ENCODE measurements at places on chromosomes 1 and 21. TPM values are rescaled to one million over a fixed set of nuclear protein-coding genes. Genes with fewer than 3 reads are reported as not detected.

- no peak for DNase-seq
Observed at GRCh38 chr1:1605724-1606123, 5.8 kb upstream of the FNDC10 start.

The KCNJ15 gene
- not detected for total RNA-seq

The OR2L3 gene
- 0.27 TPM for total RNA-seq

DNA sequence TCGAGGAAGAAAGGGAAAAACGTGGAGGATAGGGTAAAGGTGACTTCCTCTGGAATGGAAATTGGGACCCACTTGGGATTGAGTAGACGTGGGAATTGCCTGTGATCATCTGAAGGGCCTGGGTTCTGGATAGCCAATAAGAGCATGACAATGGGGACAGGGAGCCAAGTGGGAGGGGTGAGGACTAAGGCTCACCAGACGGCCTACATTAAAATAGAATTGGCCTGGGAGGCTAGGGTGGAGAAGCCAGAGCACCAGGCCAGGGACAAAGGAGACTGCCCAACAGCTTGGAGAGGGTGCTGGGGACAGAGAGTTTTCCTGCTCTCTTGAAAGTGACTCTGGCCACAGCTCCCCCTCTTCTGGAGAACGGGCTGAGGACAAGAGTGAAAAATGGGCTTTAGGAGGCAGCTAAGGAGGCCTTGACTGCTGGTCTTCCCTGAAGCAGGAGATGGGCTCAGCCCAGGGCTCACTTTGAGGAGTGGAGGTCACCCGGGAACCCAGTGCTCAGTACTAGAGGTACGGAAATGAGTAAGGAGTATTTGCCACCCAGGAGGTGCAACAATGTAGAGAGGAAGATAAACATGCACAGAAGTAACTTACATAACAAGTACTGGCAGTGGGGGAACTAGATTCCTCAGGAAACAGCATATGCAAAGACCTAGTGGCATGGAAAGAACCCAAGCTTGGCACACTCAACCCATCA lies 18.8 kb downstream of the INKA2 start:
- DNase-seq, result no peak

The FAM151A gene
- not detected for total RNA-seq

DNA sequence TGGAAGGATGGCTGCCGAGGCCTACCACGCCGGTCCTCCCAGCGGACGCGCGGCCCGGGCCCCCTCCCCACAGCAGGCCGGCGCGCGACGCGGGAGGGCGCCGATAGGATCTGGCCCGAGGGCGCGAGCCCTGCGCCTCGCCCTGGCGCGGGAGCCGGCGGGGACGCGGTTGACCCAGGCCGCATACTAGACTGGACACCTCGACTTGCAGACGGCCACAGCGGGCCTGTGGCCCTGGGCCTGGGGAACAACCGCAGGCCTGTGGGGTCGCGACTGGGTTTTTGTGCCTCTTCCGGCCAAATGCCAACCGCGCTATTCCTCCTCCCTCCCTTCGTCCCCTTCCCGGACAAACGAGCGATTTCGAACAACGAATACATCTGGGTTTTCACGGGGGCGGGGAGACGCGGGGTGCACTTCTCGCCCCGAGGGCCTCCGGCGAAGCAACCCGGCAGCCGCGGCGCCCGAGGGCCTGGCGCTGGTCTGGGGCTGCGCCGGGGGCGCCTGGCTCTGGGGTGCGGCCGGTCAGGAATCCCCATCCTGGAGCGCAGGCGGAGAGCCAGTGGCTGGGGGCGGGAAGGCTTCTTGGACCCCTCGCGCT lies 2.4 kb downstream of the NHLH2 start:
- DNase-seq, result no peak

DNA sequence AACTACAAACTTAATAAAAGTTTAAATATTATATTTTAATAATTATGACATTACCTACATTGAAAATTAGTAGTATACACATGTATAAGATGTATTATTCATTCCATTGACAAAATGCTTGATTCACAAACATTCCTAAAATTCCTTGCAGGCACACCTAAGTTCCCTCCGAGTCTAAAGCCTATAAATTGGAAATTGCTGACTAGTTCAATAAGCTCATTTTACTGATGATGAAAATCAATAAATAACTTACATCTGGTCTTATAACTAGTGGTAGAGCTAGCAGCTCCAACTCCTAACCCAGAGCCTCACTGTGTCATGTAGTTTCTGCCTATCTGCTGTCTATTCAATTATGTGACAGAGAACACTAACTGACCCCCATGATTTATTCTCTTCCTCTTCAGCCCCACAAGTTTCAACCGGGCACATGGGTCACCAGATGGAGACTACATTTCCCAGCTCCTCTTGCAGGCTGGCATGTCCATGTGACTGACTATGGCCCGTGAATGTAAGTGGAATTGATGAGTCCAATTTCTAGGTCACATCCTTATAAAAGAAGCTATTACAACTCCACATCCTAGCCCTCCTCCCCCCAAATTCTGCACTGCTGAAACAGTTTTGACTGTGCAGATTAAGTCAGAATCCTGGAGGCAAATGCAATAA lies 29.6 kb upstream of the LRRC8D start:
- no peak for DNase-seq

- no peak for DNase-seq
Observed at GRCh38 chr1:53410100-53410541, 49.1 kb upstream of the DMRTB1 start.

DNA sequence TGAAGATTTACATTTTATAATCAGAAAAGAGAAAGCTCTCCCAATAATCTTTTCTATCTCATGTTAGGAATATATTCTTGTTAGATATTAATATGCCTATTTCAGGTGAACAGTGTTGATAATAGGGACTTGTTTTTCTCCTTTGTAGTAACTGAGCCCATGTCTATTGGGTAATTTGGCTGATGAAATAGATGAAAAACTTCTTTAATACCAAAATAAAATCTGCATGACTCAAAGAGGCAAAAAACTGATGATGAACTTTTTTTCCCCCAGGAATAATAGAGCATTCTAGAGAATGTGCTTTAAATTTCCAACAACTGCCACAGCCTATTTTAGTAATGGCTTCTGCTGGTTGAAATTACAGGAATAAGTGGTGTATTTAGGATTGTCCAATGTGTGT lies 178.9 kb upstream of the GREM2 start:
- DNase-seq, result no peak

DNA sequence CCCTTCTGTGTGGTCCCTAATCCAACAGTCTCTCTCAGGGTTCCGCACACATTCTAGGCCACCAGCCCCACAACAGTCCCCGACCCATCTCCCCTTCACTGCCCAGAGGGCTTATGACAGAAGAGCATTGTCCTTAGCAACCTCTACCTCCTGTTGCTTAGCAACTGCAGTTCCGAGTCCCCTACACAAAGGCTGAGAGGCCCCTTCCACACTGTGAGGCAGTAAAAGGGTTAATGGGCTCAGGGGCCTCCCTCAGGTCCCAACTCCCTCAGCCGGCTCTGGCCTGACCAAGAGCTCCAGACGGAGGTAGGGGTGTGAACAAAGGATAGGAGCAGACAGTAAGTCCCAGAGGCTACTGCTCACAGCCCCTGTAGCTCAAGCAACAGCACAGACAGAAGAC lies 4.3 kb downstream of the IGSF9 start:
- DNase-seq, result no peak

DNA sequence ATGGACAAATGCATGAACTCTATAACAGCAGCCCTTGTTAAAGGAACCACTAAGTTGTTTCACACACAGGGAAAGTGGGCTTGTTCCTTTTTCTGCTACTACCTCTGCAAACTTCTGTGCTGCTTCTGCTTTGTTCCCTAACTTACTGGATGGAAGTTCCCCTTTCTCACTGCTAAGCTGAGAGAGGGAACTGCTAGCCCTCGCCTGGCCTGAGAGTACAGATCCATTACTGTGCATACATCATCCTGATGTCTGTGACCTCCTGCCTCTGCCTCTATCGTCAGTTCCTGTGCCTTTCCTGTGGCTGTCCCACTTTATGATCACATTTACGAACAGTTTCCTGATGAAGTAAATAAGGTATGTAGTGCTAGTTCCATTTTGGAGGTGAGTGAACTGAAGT lies 3.5 kb downstream of the GNAT2 start:
- DNase-seq, result no peak

The OLIG2 gene
- not detected for total RNA-seq

- DNase-seq, result no peak
Observed at GRCh38 chr1:50268049-50268448, 155.2 kb downstream of the DMRTA2 start.

- DNase-seq, result no peak
Observed at GRCh38 chr1:79128722-79129121, 122.2 kb upstream of the ADGRL4 start.

The GCSAML gene
- not detected for total RNA-seq

The GIPC2 gene
- total RNA-seq, result 0.52 TPM

GRCh38 chr1:221851336-221851735 lies 109.4 kb upstream of the DUSP10 start:
- no peak for DNase-seq

The FCRL1 gene
- total RNA-seq, result 13.2 TPM

DNA sequence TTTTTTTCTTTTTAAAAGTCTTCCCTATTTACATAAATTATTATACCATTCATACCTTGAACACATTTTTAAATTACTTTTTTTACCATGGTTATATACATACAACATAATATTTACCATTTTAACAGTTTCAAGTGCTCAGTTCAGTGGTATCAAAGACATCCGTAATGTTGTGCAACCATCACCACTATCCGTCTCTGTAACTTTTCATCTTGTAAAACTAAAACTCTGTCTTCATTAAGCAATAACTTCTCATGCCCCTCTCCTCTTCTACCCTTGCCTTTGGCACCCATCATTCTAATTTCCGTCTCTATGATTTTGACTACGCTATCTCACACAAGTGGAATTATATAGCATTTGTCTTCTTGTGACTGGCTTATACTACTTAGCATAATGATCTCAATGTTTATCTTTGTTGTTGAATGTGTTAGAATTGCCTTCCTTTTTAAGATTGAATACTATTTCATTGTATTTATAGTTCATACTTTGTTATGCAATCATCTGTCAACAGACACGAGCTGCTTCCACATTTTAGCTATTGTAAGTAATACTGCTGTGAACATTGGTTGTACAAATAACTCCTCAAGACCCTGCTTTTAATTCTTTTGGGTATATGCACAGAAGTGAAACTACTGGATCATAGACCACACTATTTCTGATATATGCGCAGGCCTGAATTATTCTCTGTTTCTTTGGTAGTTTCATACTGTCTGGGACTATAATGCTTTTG lies 689.5 kb upstream of the NCAM2 start:
- DNase-seq, result no peak

The OR6N2 gene
- not detected for total RNA-seq

The ANGPTL3 gene
- not detected for total RNA-seq

DNA sequence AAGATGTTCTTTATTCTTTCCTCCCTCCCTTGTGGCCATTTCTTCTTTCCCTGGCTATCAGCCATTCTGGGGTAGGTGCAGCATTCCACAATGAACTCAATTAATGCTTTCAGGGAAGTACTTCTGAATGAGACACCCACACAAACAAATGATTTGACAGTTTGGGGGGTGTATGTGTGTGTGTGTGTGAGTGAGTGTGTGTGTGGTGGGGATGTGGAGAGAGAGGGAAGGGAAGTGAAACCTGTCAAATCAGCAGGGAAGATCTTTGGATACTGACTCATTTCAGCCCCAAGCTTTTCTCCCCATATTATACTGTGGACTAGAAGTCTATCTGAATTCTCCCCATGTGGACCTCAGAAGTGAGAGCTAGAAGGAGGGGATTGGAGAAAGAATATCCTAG lies 154.9 kb upstream of the CD34 start:
- no peak for DNase-seq

The PADI2 gene
- total RNA-seq, result not detected

DNA sequence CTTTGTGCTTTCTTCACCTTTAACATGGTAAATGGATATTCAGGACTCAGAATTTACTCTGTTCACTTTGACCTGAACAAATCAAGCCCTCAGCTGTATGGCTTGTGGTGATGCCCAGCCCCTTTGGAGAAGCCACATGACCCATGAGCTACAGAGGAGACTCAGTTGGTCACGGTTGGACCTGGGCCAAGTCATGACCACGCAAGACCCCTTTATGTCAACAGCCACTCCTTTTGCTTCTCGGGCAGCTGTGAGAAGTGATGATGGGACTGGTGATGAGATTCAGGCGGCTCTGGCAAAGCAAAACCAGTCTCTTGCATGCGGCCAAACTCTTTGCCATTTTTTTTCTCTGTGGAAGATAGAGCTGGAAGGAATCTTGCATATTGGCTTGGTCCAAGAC lies 96.5 kb upstream of the AJAP1 start:
- no peak for DNase-seq

- no peak for DNase-seq
Observed at GRCh38 chr1:111052246-111052645, 87.6 kb downstream of the DRAM2 start.

The KRTAP12-2 gene
- not detected for total RNA-seq

DNA sequence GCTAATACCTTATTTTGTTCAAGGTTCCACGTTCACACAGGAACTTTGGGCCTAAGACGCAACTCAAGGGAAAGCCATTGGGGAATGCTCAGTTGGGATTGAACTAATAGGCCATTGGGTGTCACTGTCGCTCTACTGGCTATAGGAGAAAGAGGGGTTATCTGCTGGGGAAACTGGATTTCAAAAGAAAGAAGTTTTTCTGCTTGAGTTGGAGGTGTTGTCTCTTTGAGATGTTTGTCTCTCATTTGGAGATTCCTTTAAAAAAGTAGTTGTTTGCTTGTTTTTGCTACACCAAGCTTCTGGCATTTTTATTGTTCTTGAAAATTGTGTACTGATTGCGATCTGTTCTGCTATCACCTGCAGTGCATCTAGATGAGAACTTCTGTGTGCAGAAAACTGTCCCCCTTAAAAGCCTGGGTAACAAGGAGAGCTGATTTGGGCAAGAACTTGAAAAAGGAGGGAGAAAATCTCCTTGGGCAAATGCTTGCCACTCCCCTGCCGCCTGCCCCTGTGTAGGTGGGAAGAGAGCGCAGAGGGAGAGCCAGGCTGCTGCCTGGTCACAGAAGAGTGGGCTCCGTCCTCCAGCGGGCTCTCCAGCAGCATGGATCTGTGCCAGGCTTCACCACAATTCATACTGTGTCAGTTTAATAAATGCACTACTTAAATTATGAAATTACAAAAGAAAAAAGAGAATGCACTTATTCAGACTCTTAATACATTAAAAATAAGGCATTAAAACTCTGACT lies 39.9 kb downstream of the PEX14 start:
- no peak for DNase-seq

- DNase-seq, result no peak
Observed at GRCh38 chr1:41690331-41690730, 205.8 kb upstream of the EDN2 start.

GRCh38 chr1:227170361-227171166 lies 147.7 kb downstream of the CDC42BPA start:
- DNase-seq, result no peak

The IRF6 gene
- total RNA-seq, result 2.4 TPM

Measured in naive thymus-derived CD8-positive, alpha-beta T cell (primary cell).